ENCODE measurements at places on chromosomes 5 and 9. TPM values are rescaled to one million over a fixed set of nuclear protein-coding genes. Genes with fewer than 3 reads are reported as not detected.

The QRFP gene
- polyA plus RNA-seq: not detected

DNA sequence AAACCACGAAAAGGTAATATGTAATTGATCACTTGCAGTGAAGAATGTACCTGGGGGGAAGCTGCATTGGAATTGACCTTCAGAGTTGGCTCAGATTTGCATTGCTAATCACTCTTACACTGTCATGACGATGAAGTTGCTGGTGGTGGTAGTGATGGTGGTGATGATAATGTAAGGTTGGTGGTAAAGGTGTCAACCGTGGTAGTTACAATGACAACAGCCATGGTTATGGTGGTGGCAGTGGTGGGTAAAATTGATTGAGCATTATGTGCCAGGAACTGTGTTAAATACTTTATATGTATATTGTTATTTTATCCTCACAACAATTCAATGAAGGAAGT, 282.4 kb downstream of the NR3C1 start:
- peak; percentile 69 for DNase-seq

- no peak for DNase-seq
Observed at GRCh38 chr5:171308453-171309275, at the start of gene TLX3. TSS of gene TLX3 (plus strand) at chr5:171309248. CDS start at chr5:171309366, 118 bp downstream.

DNA sequence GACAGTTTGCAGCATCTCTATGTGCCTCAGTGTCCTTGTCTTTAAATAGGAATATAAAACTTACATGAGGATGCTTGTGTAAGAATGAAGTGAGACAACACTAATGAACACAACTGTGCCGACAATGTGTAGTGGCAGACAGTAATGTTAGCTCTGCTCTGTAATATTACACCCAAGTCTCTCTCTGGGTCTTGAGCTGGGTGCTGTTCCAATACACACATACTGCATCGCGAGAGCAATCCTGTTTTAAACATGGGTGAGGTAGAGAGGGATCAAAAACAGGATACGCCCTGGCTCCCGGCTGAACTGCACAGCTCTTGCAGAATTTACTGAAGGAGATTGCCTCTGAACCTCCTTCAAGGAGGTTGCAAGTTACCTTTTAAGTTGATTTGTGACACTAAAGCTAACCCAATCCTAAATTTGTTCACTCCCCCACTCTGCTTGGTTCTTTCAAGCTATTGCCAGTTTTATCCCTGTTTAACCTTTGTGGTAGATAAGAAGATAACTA, 155.2 kb upstream of the ISL1 start:
- no peak for DNase-seq

- no peak for DNase-seq
Observed at GRCh38 chr5:177984584-177985206, 11.3 kb downstream of the PROP1 start.

The NEUROG1 gene
- not detected for polyA plus RNA-seq

DNA sequence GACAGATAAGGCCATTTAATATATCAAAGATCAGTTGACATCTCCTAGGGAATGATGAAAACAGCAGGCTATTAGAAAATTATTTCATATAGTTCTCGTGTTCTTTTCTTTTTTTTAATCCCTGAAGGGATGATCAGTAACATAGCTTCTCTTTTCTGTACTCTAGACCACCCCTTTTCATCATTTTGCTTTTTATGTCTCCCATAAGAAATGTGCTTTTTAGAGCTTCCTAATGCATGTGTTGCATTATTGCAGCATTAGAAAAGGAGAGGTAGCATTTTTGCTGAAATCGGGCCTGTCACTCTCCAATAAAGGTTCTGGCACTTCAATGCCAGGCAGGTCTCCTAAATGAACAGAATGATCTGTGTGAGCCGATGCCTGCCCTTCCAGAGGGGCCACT, 143.3 kb downstream of the NTRK2 start:
- DNase-seq: no peak

GRCh38 chr5:147223343-147223742, 11.5 kb upstream of the STK32A start:
- no peak for DNase-seq

- no peak for DNase-seq
Observed at GRCh38 chr5:144298658-144299057, 128.0 kb downstream of the KCTD16 start.

DNA sequence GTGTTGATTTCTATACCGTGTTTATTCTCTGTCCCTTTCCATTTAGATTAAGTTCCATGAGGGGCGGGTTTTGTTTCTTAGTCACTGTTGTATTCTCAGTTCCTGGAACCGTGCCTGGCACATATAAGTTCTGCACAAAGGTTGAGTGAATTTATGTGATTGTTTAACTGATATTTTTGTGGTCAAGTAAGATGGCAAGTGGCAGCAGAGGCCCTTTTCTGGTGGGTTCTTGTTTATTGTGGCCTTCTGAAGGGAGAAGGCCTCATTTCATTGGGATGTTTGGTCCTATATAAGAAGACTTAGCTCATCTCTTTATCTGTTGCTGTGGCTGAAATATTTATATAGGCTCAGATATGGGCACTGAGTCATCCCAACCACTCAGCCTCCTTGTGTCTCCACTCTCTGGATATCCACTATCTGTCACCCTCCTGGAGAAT, 262.5 kb downstream of the PSAT1 start:
- DNase-seq: no peak

DNA sequence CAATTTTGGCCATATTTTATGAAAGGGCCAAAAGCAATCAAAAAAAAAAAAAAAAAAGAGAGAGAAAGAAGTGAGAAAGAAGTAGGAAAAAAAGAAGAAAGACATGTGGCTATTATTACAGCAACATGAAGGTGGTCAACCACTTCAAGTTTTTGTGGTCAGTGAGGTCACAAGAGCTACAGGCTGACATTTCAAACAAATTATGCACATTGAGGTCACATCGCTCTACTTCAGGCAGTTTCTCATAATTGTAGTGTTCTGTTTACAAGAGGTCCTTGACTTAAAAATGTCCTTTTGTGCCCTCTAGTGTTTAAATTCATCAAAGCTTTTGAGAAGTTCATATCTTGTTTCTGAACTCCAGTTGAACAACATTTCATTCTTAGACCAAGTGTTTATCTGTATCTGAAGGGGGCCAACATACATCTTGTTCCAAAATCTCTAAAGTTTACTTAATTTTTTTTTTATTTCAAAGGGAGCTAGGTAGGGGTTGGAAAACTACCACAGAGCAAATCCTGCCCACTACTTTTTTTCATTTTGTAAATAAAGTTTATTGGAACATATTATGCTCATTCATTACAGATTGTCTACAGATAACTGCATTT, 513.1 kb downstream of the PDE4D start:
- peak; percentile 65 for DNase-seq

DNA sequence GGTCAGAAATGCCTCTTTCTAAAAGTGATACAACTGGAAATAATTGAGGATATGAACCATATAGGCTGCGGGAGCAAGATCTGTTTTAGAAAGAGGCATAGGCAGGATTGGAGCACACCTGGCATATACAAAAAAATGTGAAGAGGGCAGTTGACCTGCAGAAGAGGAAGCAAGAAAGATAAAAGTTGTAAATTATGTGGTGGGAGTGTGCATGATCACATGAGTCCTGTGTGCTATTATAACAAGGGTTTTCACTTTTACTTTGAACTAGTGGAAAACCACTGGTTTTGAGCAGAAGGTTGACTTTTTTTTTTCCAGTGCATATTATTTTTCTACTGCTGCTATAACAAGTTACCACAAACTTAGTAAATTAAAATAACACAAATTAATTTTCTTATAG, 489.3 kb downstream of the ANXA1 start:
- DNase-seq: no peak

- DNase-seq: no peak
Observed at GRCh38 chr9:25418974-25419373, 259.3 kb downstream of the TUSC1 start.

- DNase-seq: no peak
Observed at GRCh38 chr9:119611565-119611964, 242.3 kb upstream of the BRINP1 start.

DNA sequence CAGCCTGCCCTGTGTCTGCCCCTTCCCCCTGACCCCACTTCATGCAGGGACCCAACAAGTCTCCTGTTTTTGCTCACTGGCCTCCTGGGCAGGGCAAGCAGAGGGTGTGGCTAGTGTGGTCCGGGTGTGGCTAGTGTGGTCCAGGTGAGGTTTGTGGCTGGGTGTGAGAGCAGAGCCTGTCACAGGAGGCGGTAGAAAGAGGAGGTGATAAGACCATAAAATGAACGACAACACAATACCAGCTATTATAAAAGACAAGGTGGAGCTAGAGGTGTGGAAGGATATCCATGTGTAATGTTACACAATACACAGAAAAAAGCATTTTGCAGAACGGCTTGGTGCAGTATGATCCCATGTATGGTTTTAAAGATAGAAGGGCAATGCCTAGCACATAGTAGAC, 23.3 kb downstream of the SPRY4 start:
- DNase-seq: peak; percentile 49

- DNase-seq: no peak
Observed at GRCh38 chr5:161535762-161536161, 10.8 kb downstream of the GABRB2 start.

GRCh38 chr9:109319017-109319625, 1.7 kb downstream of the EPB41L4B start:
- no peak for DNase-seq

- no peak for DNase-seq
Observed at GRCh38 chr5:67730917-67731474, 484.6 kb upstream of the PIK3R1 start.

The CARTPT gene
- not detected for polyA plus RNA-seq

DNA sequence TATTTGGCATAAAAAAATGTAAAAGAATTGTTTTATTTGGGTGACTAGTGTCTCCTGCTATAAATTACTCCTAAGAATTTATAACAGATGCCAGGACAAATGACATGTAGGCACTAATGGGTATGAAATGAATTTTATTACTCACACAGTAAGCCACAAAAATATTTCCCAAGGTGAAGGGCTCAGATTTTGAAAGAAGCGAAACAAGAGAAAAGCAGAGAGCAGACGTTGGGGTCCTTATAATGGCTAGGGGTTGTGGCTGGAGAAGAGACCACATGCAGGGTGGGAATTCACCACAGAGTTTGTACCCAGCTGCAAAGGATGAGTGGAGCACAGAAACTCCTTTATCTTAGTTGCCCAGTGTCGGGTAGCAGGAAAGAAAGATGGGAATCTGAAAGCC, 45.0 kb upstream of the PRR16 start:
- no peak for DNase-seq

DNA sequence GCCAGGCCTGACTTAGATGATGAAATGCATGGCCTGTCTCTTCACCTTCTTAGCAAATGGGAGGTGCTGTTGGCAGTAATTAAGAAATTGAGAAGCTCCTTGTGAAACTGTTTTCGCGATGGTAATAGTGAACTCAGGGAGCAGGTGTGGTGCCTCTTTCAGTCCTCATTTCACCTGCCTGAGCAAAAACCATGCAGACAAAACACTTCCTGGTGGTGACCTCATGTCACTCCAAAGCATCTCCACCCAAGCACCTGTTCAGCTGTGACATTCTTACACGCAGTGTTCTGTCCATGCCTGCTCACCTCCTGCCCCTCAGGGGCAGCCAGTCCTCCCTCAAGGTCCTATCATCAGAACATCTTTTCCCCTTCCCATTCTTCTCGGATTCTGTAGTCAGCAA, 146.5 kb downstream of the CD180 start:
- DNase-seq: no peak

GRCh38 chr5:2752059-2752820, 763 bp upstream of the IRX2 start:
- DNase-seq: no peak

DNA sequence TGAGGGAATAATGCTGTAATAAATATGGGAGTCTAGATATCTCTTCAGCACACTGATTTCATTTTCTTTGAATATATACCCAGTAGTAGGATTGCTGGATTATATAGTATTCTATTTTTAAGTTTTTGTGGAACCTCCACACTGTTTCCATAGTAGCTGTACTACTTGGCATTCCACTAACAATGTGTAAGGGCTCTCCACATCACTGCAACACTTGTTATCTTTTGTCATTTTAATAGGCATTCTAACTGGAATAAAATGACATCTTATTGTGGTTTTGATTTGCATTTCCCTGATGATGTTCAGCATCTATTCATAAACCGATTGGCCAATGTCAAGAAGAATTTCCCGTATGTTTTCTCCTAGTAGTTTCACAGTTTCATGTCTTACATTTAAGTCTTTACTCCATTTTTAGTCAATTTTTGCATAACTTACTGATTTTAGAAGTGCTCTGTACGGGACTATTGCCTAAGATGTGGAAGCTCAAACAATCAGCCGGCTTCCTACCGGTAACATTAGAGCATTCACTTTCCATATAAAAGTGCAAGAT, 1078.8 kb downstream of the TAF11L14 start:
- DNase-seq: no peak

GRCh38 chr5:17370651-17371050, 127.4 kb upstream of the TAF11L2 start:
- DNase-seq: no peak

GRCh38 chr5:80623999-80624398, 30.5 kb upstream of the MSH3 start:
- no peak for DNase-seq

- no peak for DNase-seq
Observed at GRCh38 chr5:133863857-133864585, 104.4 kb downstream of the C5orf15 start.

DNA sequence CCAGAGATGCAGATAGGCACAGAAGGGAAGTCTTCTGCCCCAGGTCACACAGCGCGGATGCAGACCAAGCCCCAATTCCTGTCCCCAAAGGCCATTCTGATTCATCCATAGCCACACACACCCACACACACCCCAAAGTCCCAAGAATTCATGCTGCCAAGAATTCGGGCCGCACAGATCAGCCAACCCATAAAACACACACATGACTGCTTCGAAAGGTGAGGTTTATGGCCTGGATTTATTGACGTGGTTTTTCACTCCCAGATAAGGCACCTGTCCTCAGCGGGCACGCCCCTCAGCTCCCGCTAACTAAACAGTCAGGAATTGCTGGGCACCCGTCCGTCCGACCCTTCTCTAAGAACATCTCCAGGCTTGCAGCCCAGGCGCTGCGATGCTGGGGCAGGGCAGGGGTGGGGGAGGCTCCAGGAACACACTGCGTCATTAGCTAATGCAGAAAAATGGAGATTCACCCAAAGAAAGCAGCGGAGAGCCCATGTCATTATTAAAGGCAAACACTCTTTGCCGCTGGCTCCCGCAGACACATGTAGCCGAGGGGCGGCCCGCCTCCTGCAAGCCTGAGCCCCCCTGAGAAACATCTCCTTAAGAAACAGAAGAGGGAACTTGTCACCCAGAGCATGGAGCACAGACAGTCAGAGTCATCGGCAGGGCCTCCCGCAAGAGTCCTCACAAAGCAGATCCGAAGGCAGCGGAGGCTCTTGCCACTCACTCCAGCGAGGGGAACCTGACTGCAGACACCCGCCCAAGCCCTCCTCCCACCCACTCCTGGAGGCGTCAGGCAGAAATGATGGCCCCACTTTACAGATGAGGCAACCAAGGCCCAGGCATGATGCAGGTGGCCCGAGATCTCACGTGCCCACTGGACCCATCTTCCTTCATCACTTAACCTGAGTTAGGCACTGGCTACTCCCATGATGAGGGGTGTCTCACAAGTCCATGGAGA, 19.9 kb downstream of the VAV2 start:
- DNase-seq: no peak

DNA sequence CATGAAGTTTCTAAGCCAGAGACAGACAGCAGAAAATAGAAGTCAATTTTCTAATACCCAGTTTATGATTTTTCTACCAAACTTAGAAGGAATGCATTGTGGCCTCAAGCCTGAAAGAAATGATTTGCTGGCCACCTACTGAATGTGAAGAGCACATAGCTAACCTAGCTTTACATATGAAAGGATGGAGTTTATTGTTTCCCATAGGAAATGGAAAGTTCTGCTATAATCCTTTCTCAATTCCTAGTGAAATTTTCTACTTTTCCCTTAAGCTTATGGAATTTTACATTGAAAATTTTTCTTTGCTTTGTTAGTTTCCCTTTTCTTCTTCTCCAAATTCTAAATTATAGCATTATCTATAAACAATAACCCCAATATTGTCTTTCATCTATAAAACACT, 110.1 kb downstream of the TMEM167A start:
- DNase-seq: no peak
